ENCODE measurements at places on chromosomes 1 and 21. TPM values are rescaled to one million over a fixed set of nuclear protein-coding genes. Genes with fewer than 3 reads are reported as not detected.

Gene TSPEAR
- 0.51 TPM for total RNA-seq

Gene RHBDL2
- total RNA-seq, result not detected

Gene MTOR
- total RNA-seq, result 26.9 TPM

Gene OR2T11
- not detected for total RNA-seq

Gene SPRR2G
- not detected for total RNA-seq

Gene KIRREL1
- 9.5 TPM for total RNA-seq

Gene ASH1L
- total RNA-seq, result 41.3 TPM

Gene LRRIQ3
- total RNA-seq, result 0.43 TPM

Gene PALMD
- total RNA-seq, result 114 TPM

Gene KRTAP7-1
- total RNA-seq, result not detected

Gene S100A2
- 2.3 TPM for total RNA-seq

DNA sequence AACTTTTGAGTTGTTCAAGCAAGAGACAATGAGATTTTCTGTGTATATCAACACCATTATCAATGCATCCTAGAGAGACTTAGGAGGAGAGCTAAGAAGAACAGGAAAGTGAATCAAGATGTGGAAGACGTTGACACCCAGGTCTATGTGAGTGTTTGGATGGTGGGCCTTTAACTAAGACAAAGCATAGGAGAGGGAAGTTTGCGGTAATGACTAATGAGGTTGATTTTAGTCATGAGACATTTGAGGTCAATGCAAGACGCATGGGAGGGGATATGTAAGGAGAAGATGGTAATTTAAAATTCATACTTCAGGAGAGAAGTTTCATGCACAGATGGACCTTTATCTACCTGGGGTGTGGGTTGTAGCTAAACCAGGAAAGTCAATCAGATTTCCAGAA is 269.6 kb downstream of the VAV3 start:
- no peak for DNase-seq

GRCh38 chr1:27469334-27469733 is 20.6 kb downstream of the WASF2 start:
- no peak for DNase-seq

- DNase-seq, result no peak
Observed at GRCh38 chr21:36350282-36350910, 30.4 kb downstream of the MORC3 start.

GRCh38 chr21:15735409-15735808 is 5.6 kb downstream of the USP25 start:
- DNase-seq, result no peak

GRCh38 chr1:215526147-215526845 is 40.8 kb upstream of the KCTD3 start:
- no peak for DNase-seq

GRCh38 chr1:226403201-226404034 is 4.5 kb downstream of the PARP1 start:
- DNase-seq, result no peak

DNA sequence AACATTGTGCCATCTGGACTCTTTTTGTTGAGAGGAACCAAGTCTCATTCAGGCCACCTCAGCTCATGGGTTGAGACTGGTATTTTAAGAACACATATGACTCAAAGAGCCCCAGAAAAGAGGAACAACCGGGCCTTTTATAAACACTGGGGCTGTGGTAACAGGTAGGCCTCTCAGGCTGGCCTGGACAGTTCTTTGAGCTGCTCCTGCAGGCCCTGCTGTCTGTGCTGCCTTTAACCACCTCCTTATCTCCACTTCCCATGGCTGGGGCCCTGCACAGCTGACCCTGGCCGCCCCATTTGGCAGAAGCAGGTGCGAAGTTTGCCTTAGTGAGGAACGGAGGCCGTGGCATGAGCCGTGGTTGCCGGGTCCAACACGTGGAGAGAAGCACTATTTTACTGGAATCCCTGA is 163.3 kb downstream of the RHOU start:
- DNase-seq, result no peak

DNA sequence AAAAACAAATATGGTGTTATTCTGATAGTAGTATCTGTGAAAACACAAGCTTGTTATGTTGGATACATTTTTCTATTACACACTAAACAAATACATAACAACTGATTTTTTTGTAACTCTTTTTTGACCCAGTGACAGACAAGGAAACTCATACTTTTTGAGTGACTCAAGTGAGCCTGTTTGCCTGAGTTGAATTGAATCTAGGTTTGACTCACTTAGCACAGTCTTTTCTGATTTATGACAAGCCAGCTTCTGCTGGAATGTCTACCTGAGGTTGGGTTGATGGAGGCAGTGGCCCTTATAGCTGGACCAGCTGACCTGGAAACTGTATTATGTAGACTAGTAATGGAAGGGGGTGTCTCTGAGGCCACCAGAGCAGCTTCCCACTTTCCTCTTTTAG is 4.2 kb upstream of the CLCA4 start:
- DNase-seq, result no peak

GRCh38 chr1:12616709-12617373 is 1.2 kb downstream of the DHRS3 start:
- DNase-seq, result peak; percentile 62

GRCh38 chr1:183281039-183281438 is 95.0 kb downstream of the LAMC2 start:
- DNase-seq, result no peak

DNA sequence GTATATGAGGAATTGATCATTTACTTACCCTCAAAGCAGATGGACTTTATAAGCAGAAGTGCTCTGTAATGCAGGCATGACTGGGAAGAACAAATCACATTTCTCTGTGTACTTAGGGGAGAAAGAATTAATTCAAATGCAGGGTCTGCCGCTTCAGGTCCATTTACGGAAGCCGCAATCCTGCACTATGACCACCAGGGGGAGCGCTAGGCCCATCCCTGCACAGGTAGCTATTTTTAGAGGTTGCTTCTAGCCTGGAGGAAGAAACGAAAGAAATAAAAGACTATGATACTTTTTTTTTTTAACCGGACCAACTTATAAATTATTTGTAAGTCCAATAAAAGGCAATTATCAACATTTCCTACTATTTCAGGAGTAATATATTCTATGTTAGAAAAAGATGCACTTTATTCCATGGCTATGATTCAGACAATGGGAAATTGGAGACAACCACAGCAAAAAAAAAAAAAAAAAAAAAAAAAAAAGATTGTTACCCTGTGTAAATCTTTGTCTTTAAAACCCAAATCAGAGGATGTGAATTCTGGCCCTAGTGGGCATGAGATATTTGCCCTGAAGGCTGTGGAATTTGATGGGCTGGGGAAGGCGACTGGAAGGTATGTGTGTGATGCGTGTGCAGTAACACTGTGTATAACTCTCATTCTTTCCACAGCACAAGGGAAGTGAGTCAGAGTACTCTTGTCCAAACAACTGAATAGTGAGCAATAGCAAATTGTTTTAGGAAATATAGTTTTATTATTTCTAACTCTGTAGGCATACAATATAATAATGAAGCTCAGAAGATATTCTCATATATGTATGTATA is 12.9 kb upstream of the FYB2 start:
- DNase-seq, result peak; percentile 61

DNA sequence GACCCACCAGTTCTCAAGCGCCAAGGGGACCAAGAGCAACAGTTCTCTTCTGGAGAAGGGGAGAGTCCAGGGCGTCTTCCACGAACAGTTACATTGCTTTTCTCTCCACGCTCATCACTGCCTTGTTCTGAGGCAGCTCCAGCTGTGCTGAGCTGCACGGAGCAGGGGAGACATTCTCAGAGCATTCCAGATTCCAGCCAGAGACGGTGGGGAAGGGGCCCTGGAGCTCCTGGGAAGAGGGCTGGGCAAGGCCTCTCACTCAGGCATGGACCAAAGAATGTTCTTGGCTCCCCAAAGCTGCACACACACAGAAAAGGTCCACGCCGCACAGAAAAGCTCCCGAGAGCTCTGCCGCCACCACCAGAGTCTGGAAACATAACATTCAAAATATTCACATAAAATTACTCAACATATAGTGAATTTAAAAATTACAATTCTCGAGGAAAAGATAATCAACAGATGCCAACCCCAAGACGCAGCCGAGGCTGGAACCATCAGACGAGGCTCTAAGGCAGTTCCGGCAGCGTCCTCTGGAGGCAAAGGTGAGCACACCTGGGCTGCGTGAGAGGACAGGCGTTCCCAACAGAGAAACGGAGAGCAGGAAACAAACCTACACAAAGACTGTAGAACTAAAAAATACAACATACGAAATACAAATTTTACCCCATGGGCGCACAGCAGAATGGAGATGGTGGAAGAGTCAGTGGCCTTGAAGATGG is 40.5 kb downstream of the UBE2G2 start:
- DNase-seq, result no peak

DNA sequence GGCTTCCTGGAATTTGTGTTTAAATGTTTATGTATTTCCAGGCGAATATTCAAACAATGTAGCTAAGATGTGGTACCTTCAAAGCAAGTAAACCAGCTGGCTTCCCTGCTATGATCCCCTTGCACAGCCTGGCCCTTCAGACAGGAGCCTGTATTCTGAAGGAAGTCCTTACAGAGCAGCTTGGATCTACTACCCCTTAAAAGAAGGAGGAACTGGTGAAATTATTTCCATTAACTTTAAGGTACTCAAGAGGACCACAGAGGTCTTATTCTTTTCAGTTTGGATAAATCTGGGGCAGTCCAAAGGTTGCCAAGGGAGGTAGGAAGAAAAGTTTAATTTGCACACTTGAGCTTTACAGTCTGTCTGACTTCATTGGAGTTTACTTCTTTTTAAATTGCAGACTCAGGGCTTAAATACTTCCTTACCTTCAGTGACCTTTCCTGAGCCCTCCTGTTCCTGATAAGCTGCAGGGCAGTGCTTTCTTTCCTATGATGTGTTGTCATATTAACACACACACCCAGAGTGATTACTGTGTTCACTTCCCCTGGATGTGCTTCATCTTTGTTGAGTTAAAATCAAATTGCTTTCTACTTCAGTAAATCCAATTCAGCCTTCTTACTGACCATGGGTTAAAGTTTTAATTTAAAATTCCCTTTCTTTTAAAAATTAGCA is 40.5 kb downstream of the DISC1 start:
- DNase-seq, result no peak

DNA sequence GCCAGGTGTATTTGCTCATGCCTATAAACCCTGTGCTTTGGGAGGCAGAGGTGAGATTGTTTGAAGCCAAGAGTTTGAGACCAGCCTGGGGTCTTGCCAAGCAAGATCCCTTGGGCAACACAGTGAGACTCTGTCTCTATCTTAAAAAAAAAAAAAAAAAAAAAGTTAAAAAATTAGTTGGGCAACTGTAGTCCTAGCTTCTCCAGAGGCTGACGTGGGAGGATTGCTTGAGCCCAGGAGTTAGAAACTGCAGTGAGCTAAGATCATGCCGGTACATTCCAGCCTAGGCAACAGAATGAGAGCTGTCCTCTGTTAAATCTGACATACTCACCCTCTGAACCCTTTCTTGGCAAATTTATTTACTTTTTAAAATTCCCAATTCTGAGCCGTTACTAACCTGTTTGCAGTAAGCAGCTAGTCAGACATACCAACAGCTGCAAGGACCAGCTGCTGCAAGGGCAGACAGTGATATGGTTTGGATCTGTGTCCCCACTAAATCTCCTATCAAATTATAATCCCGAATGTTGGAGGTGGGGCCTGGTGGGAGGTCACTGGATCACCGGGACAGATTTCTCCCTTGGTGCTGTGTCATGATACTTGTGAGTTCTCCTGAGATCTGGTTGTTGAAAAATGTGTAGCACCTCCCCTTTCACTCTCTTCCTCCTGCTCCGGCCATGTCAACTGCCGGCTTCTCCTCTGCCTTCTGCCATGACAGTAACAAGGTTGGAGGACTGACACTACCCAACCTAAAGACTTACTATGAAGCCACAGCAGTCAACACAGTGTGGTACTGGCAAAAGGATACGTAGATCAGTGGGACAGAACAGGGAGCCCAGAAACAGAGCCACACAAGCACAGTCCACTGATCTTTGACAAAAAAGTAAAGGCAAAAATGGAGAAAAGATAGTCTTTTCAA is 10.6 kb downstream of the PARP1 start:
- DNase-seq, result no peak

DNA sequence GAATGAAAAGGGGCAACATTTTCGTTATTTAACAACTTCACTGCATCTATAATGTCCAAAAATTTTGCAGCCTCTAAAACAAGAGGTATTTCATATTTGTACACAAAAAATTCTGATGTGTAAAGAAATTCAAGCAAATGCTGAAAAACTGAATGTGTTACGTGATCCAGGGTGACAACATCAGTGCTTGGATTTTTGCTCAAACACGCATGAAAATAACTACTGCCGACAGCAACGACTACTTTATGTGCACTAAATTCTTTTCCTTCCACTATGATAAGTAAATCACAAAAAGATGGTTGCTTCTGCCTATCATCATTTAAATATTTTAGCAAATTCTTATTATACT is 53.4 kb upstream of the ASPM start:
- no peak for DNase-seq

- DNase-seq, result no peak
Observed at GRCh38 chr1:74641876-74642275, 31.7 kb downstream of the ERICH3 start.

DNA sequence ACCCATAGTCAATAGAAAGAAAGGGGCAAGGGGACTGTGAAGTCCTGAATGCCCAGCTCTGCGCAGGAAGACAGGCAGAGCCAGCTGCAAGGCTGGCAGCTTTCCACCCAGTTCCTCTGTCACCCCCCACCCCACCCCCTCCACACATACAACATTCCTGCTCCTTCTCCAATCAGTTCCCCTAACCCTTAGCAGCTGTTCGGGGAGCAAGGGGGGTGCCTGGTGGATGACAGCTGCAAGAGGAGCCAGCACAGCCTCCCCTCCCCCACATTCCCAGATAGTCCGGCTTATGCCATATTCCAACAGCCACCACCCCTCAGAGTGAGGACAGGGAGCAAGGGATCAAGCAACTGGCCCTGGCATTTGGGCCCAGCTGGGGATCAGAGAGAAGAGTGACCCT is 9.7 kb downstream of the ARHGEF2 start:
- DNase-seq, result peak; percentile 55

- DNase-seq, result no peak
Observed at GRCh38 chr1:175947771-175948170, 204.4 kb upstream of the TNR start.

DNA sequence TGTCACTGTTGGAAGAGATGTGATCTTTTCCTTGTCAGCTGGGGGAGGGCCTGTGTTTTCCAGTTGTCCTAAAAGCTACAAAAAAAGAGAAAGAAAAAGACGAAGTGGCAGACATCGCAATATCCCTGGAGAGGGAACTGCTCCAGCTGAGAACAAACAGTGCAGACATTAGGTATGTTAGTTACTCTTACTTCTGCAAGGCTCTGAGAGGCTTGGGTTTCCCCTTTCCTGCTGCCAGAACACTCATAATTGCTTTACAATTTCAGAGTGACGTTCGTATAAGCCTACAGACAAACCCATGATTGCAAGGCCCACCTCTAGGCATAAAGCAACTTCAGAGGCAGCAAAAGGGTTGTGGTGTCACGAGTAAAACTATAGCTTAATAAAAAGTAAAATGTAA is 31.1 kb downstream of the CD160 start:
- no peak for DNase-seq
